ENCODE measurements at places on chromosomes 3 and 15.

DNA sequence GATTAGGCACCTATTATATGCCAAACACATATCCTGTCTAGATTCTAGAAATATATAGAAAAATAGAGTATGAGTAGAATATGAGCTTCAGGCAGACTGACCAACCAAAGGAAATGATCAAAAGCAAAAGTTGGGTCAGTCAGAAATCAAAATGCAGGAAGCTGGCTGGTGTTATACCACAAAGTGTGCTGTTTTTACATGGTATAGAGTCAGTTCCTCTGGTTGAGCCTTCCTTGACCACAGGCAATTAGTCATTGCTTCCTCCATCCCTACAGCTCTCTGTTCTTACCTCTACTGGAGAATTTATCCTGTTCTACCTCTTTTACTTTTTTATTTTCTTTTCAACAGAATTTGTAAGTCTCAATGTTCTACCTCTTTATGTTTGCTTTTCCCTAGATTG is 149.8 kb downstream of the TMCO5A start:
- no peak for DNase-seq

DNA sequence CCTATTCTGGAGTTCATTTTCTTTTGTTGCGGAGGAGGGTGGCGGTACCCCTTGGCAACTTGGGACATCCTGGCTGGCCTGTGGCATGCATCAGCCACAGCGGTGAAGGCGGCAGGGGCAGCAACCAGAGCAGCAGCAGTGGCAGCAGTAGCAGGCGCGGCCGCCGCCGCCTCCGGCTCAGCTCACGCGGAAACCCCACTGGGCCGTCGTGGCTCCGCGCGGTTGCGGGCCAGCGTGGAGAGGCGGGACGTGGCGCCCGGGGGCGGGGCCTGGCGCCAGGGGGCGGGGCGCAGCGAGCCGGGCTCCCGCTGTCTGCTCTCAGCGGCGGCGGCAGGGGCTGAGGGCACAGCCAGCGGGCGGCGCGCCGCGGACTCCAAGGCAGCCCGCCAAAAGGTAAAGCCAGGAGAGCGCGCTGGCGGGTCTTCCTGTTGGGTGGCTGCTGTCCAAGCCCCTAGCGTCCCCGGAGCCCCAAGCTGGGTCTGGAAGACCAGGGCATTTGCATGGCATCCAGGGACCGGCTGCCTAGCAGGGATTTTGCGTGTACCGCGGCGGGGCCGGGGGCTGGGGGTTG is 334.4 kb upstream of the THRB start:
- DNase-seq: no peak

DNA sequence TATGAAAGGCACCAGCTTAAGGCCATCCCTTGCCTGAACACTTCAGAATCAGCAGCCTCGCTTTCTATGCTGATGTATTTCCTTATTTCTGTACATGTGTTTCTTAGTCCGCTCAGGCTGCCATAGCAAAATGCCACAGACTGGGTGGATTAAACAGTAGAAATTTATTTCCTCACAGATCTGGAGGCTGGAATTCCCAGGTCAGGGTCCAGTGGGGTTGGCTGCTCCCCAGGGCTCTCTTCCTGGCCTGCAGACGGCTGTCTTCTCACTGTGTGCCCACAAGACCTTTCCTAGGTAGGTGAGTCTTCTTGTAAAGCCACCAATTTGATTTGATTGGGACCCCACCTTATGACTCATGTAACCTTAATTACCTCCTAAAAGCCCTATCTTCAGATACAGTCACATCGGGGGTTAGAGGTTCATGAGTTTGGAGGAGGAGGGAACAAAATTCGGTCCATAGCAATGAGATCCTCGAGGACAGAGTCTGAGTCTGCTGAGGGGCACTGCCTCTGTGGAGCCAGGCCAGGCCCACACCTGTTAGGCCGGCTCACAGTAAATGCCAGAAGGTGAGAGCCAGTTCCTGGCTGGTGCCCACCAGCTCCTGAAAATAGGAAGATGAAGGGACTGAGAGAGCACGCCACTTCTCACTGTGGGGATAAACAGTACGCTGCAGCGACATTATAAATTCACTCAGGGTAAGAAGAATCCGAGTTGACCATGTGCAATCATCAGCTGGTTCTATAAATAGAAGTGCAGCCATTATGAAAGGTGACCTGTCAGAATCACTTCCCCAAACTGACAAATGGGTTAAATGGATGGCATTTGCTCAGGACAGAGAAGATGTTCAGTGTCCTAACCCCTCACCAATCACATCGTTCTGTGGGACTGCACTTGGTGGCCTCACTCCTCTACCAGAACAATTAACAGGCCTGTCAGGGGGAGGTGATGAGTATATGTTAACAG is 41.1 kb downstream of the CTXND1 start:
- no peak for DNase-seq

- no peak for DNase-seq
These were observed 260.2 kb downstream of the CGGBP1 start for GRCh38 chr3:87798567-87798947.

DNA sequence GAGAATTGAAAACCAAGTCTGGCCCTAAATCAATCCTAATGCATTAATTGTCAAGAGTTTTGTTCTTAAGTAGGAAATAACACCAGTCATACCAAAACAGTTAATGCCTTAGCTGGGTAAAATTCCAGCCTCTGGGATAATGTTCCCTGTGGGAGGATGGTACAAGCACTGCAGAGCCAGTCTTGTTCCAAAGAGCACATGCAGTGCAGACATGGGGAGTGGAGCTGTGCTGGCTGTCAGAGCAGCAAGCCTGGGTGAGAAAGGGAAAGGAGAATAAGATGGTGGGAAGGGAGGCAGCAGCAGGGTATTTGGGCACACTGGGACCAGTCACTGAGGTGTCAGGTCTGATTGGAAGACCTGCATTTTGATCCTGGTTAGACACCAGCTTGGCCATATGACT is 12.1 kb downstream of the ALAS1 start:
- DNase-seq: no peak

DNA sequence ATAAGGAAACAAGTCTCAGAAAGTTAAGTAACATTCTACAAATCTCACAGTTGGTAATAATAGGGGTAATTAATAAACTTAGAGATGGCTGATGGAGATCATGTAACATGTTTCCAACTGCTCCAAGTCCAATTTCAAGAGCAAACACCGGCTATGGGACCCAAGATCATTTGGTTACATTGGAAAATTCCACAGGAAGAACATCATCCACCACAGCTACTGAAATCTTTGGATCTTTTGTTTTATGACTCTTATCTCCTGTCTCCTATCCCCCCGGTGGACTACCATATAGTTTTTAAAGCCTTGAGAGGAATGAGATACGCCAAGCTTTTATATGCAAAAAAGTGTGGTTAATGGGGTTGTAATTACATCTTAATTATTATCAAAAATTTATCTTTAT is 216.1 kb downstream of the WNT5A start:
- DNase-seq: peak; percentile 23

GRCh38 chr15:90819850-90820249 is 48.5 kb upstream of the FURIN start:
- no peak for DNase-seq

DNA sequence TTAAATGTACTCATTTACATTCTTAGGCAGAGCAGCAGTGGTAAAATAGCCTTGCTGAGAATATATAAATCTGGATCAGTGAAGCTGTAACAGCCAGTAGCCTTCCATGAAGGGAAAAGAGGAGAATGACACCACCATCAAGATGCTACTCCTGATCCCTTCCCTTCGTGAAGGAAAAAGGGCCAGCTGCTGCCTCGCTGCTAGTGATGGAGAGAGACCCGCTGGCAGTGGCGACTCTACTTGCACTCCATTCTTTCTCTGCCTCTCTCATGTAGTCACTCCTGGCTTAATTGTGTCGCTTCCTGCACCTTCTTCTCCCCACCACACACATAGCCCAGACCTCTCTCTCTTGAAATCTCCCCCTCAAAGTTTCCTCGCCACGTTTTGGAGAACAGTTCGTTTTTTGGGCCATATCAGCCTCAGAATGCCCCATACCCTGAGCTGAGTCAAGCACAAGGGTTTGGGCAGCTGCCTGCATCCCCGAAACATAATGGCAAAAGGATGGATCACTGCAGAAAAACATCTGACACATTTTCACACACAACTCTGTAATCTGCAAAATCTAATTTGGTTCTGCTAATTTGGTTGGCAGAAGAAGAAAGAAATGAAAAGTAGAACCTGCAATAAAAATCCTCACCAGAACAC is 460.3 kb upstream of the IL12A start:
- DNase-seq: no peak

DNA sequence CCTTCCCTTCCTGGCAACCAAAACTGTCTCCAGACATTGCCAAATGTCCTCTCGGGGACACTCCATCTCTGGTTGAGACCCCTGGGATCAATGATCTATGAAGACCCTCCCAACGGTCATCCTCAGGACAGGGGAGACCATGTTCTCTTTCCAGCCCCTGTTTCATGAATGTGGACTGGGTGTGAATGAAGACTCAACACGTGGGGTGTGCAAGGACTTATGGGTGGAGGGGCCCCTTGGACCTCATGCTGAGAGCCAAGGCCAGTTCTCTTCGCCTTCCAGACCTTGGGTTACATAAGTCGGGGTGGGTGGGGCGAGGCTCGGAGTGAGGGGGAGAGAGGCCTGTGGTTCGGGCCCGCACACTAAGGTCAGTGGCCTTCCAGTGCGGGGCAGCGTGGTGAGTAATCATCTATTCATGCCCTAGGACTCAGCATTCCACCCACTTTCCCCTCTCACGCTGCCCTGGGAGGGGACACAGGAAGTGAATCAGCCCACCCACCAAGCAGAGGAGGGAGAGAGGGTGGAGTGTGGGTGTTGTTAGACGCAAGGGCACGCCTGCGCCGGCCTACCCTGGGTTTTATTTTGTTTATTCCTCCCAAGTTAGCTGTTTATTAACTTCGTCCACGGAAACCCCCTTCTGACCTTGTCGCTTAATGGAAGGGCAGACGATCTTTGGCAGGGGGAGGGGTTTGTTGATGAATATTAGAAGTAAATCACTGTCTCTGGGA is 6.7 kb downstream of the PAQR5 start:
- peak; percentile 94 for DNase-seq

GRCh38 chr3:51024765-51025632 is 350.3 kb downstream of the DOCK3 start:
- DNase-seq: no peak

DNA sequence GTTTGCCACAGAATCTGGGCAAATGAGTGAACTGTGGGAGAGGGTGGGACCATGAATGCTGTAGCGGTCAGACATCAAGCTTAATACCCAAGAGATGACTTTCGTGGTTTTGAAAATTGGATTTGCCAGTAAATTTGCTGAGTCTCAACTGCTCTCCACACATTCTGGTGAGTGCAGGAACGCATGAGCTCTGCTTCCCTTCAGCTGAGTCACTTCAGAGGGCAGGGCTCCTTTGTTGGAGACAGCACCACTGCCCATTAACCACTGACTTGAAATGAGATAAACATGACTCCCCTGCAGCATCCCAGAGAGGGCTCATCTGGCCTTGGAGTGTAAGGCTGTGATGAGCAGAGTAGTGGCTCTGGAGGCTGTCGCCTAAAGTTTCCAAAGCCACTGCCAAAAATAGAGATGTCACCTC is 22.6 kb downstream of the RARRES1 start:
- DNase-seq: peak; percentile 99

DNA sequence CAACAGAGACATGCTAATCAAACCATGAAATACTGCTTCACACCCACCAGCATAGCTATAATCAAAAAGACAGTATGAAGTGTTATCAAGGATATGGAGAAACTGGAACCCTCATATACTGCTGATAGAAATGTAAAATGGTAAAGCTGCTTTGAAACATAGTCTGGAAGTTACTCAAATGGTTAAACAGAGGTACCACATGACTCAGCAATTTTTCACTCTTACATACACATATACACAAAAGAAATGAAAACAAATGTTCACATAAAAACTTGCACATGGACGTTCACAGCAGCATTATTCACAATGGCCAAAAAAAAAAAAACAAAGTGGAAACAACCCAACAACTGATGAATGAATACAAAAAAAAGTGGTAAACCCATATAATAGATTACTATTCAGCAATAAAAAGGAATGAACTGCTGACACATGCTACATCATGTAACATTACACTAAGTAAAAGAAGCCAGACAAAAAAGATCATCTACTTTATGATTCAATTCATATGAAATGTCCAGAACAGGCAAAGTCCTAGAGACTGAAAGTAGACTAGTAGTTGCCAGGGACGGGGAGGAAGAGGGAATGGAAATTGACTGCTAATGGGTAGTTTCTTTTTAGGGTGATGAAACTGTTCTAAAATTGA is 23.2 kb downstream of the ZNF148 start:
- peak; percentile 64 for DNase-seq

GRCh38 chr15:92074646-92075045 is 221.1 kb downstream of the SLCO3A1 start:
- peak; percentile 45 for DNase-seq

DNA sequence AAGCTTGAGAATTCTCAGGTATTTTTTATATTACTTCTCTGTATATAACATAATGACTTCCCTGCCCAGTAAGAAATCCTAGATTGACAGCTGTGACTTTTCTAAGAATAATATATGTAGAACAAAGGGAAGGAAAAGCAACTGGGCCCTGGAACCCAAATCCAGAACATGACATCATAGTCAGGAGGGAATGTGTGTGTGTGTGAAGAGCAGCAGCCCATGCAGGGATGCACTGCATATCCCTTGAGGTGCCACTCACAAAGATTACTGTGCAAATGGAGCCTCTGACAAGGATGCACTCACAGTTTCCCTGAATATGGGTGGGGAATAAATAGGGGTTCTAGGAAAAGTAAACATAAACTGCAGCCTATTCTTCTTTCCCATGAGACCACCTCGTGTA is 279.5 kb downstream of the NEK10 start:
- no peak for DNase-seq

DNA sequence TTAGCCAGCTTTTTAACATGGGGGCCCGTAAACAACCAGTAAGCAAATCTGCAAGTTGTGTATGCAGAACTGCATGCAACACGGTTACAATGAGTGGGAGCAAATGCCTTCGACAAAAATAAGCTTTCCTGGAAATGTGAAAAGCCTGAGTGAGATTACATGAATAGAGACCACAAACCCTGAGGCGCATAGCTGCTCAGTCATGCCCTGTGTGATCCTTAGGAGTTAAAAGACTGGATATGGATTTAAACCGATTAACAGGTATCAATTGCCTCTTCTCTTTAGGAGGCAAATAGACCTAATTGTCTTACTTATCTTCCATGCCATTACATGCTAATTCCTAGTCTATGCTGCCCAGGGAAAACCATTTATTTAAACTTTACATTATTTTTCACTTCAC is 810.3 kb downstream of the ROBO1 start:
- DNase-seq: no peak

DNA sequence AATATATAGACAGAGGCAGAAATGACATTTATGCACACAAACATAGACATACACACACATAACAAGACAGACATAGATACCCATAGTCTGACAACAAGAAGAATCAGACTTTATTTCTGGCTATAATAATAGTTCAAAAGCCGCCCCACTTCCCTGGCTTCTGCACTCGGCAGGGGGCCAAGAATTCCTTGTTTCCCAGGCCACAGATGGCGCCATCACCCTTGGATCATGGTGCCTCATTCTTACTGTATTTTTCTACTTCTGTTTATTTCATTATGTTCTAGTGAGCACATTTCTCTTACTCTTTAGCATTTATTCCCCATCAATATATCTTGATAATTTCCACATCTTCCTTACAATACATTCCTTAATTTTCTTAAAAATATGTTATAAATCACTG is 387.5 kb downstream of the NLGN1 start:
- no peak for DNase-seq

- peak; percentile 23 for DNase-seq
These were observed 40.2 kb downstream of the DOCK3 start for GRCh38 chr3:50714946-50715345.

- no peak for DNase-seq
These were observed 128.3 kb upstream of the BFSP2 start for GRCh38 chr3:133271539-133271938.

All from AG10803 (cell line).